ENCODE measurements at places on chromosomes 16 and 17. TPM values are rescaled to one million over a fixed set of nuclear protein-coding genes. Genes with fewer than 3 reads are reported as not detected.

Gene GAS7
- 20.1 TPM for total RNA-seq

Gene KRTAP3-2
- not detected for total RNA-seq

Gene GGA2
- total RNA-seq = 103 TPM

Gene BCL6B
- 3.1 TPM for total RNA-seq

Gene EDC4
- total RNA-seq = 68.2 TPM

Gene TNFRSF13B
- not detected for total RNA-seq

Gene CHRNE
- total RNA-seq = 0.83 TPM

Gene HAS3
- 9.1 TPM for total RNA-seq

Measured in thyroid gland (tissue), 4 donors.